Gastroesophageal sphincter (tissue), 4 donors: ENCODE measurements at places on chromosomes 2 and 18. TPM values are rescaled to one million over a fixed set of nuclear protein-coding genes. Genes with fewer than 3 reads are reported as not detected.

The C2orf66 gene
- total RNA-seq: not detected

The CNDP1 gene
- not detected for total RNA-seq

The SERTAD2 gene
- 14.1 TPM for total RNA-seq

The UNC80 gene
- 0.07 TPM for total RNA-seq

The SCN7A gene
- 92.5 TPM for total RNA-seq

The PARD6G gene
- 8.6 TPM for total RNA-seq

The TMEM17 gene
- 2.7 TPM for total RNA-seq

The TRAK2 gene
- total RNA-seq: 128 TPM

The MGAT4A gene
- total RNA-seq: 33.0 TPM

The TLX2 gene
- total RNA-seq: 0.94 TPM

The BOLA3 gene
- total RNA-seq: 15.5 TPM

The ALLC gene
- not detected for total RNA-seq

The CPLX4 gene
- not detected for total RNA-seq

The DSG1 gene
- 0.20 TPM for total RNA-seq

The RESP18 gene
- total RNA-seq: not detected

The CIB4 gene
- not detected for total RNA-seq

The RBFA gene
- 37.5 TPM for total RNA-seq

The CARF gene
- 15.7 TPM for total RNA-seq

The CCDC68 gene
- total RNA-seq: 6.2 TPM

The SEPTIN2 gene
- 326 TPM for total RNA-seq

The ABCB11 gene
- not detected for total RNA-seq

The PRKAG3 gene
- total RNA-seq: not detected

The DPP10 gene
- total RNA-seq: 1.9 TPM

The SNX17 gene
- 125 TPM for total RNA-seq

The LONRF2 gene
- 54.4 TPM for total RNA-seq

The SGO2 gene
- total RNA-seq: 0.62 TPM

The FIGN gene
- total RNA-seq: 17.5 TPM

The CAPN14 gene
- 0.40 TPM for total RNA-seq

The KCNG3 gene
- not detected for total RNA-seq

The PLGLB2 gene
- total RNA-seq: 1.0 TPM

The ONECUT2 gene
- under 0.01 TPM for total RNA-seq

The CPS1 gene
- total RNA-seq: 1.8 TPM

The KCNJ3 gene
- total RNA-seq: 0.94 TPM

The STARD6 gene
- total RNA-seq: not detected

The TFCP2L1 gene
- 0.31 TPM for total RNA-seq

The ITPRIPL1 gene
- total RNA-seq: 0.89 TPM

The IL1A gene
- total RNA-seq: not detected

The ALPG gene
- not detected for total RNA-seq

The CXCR1 gene
- not detected for total RNA-seq

The TUBA3E gene
- not detected for total RNA-seq

The GKN1 gene
- 4.7 TPM for total RNA-seq

The PLEKHA3 gene
- 29.1 TPM for total RNA-seq

The DYNAP gene
- total RNA-seq: not detected

The CMPK2 gene
- 7.8 TPM for total RNA-seq

The PER2 gene
- total RNA-seq: 20.5 TPM

The TMEM182 gene
- 1.2 TPM for total RNA-seq

The STEAP3 gene
- 2.0 TPM for total RNA-seq

The SEPTIN10 gene
- total RNA-seq: 140 TPM

The RBM44 gene
- 0.54 TPM for total RNA-seq

The FAHD2B gene
- total RNA-seq: 15.6 TPM

The PDE1A gene
- 10.7 TPM for total RNA-seq

The NEU4 gene
- not detected for total RNA-seq

The KIF3C gene
- 14.6 TPM for total RNA-seq

The STK11IP gene
- total RNA-seq: 19.2 TPM

The GAL3ST2 gene
- total RNA-seq: not detected
